Activated T-cell treated with anti-CD3 and anti-CD28 coated beads for 48 hours (primary cell): ENCODE measurements at places on chromosomes 5 and 9.

GRCh38 chr9:134698587-134699342 is 57.2 kb downstream of the COL5A1 start:
- DNase-seq, result peak; percentile 57

GRCh38 chr5:111922344-111922743 is 165.3 kb upstream of the NREP start:
- no peak for DNase-seq

DNA sequence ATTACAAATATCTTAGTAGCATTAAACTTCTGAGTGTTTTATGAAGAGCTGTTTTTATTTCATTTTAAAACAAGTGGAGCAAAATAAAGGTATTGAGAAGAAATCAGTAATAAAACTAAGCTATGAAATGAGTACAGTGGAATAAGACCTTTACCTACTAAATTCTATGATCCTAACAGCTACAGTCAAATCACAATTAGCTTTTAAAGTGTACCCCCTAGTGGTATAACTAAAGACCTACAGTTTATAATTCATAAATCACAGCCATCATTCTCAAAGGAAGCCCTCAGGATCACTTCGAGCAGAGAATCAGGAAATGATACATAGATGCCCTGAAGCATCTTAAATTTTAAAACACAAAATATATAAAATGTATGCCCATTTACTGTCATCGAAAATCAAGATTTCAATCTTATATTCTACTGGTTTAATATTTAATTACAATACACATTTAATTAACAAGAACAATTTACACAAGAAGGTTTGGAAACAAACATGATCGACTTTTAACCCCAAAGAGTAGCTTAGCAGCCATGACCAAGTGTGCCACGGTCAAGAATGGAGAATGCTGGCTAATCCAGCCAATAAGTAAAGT is 12.3 kb downstream of the CCNH start:
- no peak for DNase-seq

- DNase-seq, result no peak
These were observed 192.3 kb downstream of the MELK start for GRCh38 chr9:36765077-36765390.

- no peak for DNase-seq
These were observed 7.7 kb downstream of the ZCCHC7 start for GRCh38 chr9:37128051-37128450.

DNA sequence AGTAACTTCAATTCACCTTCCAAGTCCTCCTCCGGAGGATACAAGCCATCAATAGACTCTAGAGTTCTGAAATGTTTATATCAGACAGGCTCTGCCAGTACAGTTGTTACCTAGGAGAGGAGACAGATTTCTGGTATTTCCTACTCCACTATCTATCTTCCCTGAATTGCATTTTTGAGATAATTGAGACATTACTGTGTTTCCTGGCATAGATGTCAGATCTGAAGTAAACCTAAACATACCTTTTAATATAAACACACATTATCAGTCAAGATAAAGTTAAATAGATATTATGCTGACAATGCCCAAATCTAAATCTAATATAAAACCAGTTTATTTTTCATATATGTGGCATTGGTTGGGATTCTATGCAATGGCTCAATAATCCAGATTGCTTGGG is 8.2 kb upstream of the TYRP1 start:
- no peak for DNase-seq

DNA sequence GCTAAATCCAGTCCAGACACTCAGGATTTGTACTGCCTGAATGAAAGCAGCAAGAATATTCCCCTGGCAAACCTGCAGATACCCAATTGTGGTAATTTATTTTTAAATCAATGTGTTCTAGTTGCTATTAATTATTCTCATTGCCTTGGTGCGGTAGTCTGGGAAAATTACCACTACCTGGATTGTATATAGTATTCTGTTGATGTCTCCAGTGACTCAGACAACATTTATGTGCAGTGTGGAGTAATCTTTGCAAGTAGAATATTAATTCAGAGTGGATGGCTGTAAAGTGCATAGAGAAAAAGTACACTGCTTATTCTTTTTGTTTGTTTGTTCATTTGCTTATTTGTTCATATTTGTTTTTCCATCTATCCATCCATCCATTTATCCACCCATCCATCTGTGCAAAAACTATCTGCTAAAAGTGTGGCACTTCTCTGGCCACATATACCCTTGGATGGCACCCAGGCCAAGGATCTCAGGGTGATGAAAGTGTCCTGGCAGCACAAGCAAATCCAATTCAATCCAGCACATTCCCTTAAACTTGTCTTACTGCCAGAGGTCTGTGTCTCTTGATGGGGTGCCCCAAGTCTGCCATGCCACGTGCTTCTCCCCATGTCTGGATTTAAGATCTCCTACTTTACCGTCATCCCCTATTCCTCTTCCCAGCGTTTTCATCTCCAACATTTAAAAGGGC is 41.3 kb downstream of the NTRK2 start:
- DNase-seq, result no peak

- DNase-seq, result no peak
These were observed 6.2 kb downstream of the TERT start for GRCh38 chr5:1288439-1289335.

DNA sequence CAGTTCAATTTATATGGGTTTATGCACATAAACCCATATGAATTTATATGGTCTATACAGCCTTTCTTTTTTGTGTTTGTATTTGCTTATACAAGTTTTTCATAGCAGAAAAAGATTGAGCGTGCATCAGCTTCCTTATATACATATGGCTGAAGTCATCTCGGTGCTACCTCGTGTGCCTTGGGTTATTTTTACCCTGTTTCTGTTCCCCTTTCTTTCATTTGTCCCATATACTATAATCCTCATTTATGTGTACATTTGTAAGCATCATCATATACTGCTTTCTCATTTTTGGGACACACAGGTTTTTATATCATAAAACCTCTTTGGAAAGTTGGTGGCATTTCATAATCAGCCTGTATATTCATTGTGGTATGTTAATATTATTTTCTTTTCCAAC is 107.8 kb upstream of the ADAMTSL1 start:
- no peak for DNase-seq

- DNase-seq, result no peak
These were observed 462.2 kb downstream of the DIRAS2 start for GRCh38 chr9:90180381-90180780.

DNA sequence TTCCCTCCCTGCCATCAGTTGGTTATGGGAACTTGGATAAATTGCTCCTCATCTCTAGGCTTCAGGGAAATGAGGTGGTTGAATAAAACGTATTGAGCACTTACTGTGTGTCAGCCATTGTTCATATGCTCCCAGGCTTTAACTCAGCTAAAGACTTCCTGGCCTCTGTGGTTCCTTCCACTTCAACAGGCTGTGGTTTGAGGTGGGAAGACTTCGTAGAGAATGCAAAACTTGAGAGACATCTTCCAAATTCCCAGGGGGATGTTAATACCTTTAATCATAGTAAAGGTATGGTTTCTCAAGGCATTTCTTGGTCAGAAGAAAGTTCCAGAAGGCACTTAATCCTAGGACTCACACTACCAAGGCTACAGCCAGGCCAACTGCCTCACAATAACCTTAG is 1.5 kb upstream of the GPX3 start:
- no peak for DNase-seq

GRCh38 chr5:177462021-177462670 is 11.3 kb downstream of the DBN1 start:
- no peak for DNase-seq

DNA sequence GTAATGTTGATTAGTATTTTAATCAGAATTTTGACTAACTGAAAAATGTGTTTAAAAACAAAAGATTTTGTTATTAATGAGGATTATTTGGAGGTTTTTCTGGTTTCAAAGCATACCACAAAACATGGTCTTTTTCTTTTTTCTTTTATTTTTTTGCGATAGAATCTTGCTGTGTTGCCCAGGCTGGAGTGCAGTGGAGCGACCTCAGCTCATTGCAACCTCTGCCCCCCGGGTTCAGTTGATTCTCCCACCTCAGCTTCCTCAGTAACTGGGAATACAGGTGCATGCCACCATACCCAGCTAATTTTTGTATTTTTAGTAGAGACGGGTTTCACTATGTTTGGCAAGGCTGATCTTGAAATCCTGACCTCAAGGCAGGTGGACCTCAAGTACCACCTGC is 24.1 kb downstream of the SREK1 start:
- no peak for DNase-seq

DNA sequence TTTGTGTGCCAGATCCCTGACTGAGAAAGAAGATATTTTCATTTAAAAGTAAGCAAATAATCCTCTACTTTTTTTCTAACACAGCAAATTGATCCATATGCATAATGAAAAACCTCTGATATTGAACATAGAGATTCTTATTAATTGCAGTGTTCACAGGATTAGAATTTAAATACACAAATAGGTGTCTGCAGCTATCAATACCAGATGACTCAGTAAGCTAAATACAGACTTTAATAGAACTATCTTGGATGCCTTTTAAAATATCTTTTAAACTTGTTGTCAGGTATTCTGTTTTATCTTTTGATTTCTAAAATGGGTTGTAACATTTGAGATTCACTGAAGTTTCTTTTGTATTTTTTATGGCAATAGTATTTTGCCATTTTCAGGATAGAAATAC is 43.1 kb downstream of the NIPBL start:
- DNase-seq, result no peak

DNA sequence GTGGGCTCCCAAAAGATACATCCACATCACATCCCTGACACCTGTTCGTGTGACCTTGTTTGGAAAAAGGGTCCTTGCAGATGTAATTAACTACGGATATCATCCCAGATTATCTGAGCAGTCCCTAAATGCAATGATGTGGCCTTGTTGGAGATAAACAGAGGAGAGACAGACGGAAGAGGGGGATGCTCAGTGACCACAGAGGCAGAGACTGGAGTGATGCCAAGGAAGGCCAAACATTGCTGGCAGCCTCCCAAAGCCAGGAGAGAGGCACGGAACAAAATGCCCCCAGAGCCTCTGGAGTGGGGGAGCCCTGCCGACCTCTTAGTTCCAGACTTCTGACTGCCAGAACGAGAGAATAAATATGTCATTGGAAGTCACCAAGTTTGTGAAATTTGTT is 15.0 kb upstream of the VAV2 start:
- no peak for DNase-seq

GRCh38 chr5:135589152-135589551 is 10.4 kb upstream of the CXCL14 start:
- no peak for DNase-seq

DNA sequence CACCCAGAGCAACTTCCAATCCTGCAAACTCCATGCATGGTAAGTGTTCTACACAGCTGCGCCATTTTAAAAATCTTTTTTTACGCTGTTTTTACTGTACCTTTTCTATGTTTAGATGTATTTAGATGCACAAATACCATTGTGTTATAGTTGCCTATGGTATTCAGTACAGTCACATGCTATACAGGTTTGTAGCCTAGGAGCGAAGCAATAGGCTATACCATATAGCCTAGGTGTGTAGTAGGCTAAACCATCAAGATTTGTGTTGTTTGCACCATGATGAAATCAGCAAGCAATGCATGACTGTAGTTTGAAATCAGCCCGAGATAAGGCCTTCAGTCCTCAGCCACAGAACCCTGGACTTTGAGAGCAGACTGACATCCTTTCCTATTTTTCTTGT is 101.2 kb downstream of the LIX1 start:
- DNase-seq, result no peak

DNA sequence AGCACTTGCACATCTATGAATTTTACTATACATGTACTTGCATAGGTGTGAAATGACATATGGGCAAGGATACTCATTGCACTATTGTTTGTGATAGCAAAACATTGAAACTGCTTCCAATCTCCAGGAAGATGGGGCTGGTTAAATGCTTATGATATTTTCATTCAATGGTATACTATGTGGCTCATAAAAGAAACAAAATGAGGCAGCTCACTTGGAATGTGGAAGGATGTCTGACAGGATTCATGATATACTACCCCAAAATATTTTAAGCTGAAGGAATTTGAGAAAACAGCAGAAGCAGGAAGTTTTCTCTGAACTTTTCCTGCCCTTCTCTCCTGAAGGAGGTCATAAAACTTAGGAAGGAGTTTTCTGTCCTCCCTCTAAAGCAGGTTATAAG is 99.6 kb upstream of the CAST start:
- no peak for DNase-seq

DNA sequence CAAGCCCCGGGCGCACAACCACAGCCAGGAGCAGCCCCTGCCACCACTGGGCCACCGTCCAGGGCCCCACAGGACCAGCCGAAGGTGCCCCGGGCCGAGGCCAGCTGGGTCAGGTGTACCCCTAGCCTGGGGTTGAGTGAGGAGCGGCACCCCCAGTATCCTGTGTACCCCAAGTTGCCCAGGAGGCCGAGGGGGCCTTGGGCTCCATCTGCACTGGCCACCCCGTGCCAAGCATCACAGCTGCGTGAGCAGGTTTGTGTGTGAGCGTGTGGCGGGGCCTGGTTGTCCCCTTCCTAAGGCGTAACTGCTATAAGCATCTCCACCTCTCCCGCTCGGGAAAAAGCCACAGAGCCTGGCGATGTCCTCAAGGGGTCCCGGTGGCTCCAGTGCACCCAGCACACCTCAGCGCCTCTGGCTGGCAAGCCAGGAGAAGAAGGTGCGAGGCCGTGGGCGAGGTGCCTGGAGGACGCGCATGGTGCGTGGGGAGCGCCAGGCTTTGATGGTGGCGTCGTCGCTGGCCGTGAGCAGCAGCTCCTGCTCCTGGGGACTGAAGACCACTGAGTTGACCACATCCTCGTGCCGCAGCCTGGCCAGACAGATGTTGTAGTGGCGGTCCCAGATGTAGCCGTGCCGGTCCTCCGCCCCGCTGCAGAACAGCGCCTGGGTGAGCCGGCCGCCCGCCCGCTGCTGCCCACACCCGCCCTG is 3.9 kb downstream of the FBXW5 start:
- no peak for DNase-seq

GRCh38 chr5:148179234-148179824 is 11.0 kb downstream of the SPINK14 start:
- DNase-seq, result no peak

GRCh38 chr5:94173100-94173499 is 431.7 kb upstream of the POU5F2 start:
- DNase-seq, result no peak

- DNase-seq, result no peak
These were observed 29.5 kb downstream of the TGFBI start for GRCh38 chr5:136058039-136058971.

DNA sequence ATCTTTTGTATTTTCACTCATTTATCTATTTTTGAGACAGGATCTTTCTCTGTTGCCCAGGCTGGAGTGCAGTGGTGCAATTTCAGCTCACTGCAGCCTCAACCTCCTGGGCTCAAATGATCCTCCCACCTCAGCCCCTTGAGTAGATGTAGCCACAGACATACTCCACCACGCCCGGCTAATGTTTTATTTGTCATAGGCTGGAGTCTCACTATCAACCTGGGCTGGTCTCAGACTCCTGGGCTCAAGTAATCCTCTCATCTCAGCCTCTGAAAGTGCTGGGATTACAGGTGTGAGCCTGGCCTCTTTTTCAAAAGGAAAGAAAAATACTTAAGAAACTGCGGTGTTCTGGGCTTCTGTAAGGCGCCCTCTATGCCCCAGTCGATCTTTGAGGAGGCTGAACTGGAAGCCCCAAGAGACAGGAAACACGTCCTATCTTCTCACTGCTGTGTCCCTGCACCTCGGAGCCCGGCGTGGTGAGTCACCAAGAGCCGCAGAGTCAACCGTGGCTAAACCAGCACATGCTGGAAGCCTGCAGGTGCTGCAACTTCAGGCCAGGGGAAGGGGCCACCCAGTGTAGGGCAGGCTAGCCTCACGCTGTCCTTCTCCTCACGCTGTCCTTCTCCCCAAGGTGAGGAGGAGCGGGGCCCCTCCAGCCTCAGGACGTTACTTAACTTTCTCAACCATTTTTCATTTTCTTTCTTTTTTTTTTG is 15.2 kb upstream of the LHX3 start:
- DNase-seq, result no peak

- DNase-seq, result no peak
These were observed 66.8 kb downstream of the RASGEF1C start for GRCh38 chr5:180142021-180142765.
